Pancreas (tissue), 10 donors: ENCODE measurements at places on chromosomes 3 and 15. TPM values are rescaled to one million over a fixed set of nuclear protein-coding genes. Genes with fewer than 3 reads are reported as not detected.

GRCh38 chr3:117355566-117355965, 646.0 kb downstream of the TUSC7 start:
- no peaks in the 10 kb centered on the region for H3K36me3 ChIP-seq
- H3K4me3 ChIP-seq, result no peak overlapping the region
- no peaks in the 10 kb centered on the region for H3K4me1 ChIP-seq
- DNase-seq, result no peak
- H3K27ac ChIP-seq, result no peak overlapping the region
- no peaks in the 10 kb centered on the region for H3K27me3 ChIP-seq

GRCh38 chr3:102025606-102026270, 176.4 kb downstream of the NFKBIZ start:
- no peak overlapping the region for H3K4me3 ChIP-seq
- H3K4me1 ChIP-seq, result no peaks in the 10 kb centered on the region
- no peaks in the 10 kb centered on the region for H3K27me3 ChIP-seq
- H3K36me3 ChIP-seq, result no peaks in the 10 kb centered on the region

GRCh38 chr15:39202641-39203040, 378.2 kb upstream of the THBS1 start:
- H3K4me3 ChIP-seq, result no peak overlapping the region
- DNase-seq, result no peak
- H3K27ac ChIP-seq, result no peak overlapping the region
- no peaks in the 10 kb centered on the region for H3K27me3 ChIP-seq

- H3K36me3 ChIP-seq, result no peaks in the 10 kb centered on the region
- H3K27ac ChIP-seq, result no peak overlapping the region
- no peak for DNase-seq
- H3K4me3 ChIP-seq, result no peak overlapping the region
- H3K27me3 ChIP-seq, result no peaks in the 10 kb centered on the region
- no peaks in the 10 kb centered on the region for H3K4me1 ChIP-seq
Measured at GRCh38 chr15:93428150-93428549, 339.1 kb upstream of the RGMA start.

DNA sequence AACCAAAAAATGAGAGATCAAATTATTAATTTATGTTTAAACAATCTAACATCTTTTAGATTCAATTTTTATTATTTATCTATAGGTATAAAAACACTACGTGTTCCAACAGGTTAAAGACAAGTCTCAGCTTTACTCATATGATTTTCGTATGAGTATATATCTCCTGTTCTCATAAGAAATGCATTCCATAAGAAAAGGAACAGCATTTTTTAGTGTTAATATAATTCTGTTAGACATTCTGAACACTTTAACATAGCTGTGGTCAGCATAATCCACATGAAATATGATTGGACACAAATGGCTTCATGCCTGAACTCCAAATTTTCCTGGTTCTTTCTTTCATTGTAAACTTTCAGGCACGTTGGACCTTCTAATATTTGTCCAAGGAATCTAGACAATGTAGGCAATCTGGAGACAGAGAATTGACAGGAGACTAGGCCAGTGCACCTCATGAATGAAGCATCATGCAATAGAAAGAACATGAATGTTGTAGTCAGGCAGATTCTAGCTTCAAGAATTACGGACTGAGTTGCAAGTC, 1122.0 kb upstream of the ALCAM start:
- H3K4me3 ChIP-seq, result no peak overlapping the region
- no peak for DNase-seq
- H3K27ac ChIP-seq, result no peak overlapping the region
- no peaks in the 10 kb centered on the region for H3K4me1 ChIP-seq

DNA sequence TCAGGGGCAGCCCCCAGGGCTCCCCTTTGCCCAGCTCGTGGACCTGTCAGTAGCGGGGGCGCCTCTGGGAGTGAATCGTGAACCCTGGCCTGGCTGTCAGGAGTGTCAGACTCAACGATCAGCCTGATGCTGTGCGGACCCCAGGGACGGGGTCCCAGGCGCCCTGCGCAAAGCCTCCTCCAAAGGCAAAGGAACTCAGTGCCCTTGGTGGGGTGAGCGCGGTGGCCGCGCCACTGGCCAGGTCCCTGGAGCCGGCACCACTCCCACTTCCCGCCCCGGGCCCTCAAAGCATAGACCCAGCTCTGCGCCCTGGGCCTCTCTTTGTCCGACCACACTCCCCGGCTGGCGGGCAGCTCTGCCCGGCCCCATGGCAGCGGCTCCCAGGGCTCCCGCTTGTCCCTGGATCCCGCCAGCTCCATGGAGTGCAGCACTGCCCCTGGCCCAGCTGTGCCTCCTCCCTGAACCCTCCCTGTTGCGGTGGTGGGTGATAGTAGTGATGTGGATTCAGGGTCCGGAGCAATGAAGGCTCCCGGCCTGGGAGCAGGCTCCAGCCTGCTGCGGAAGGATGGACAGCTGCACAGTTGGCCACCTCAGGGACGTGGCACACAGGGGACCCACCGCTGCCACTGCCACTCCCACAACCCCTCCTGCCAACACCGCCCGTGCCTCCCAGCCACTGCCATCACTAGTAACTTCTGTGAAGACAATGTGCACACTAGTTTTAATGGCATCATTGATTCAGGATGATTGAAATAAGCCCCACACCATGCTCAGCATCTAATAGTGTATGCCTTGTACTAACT, 263.8 kb downstream of the ZBBX start:
- no peaks in the 10 kb centered on the region for H3K4me1 ChIP-seq
- no peaks in the 10 kb centered on the region for H3K36me3 ChIP-seq
- H3K4me3 ChIP-seq, result no peak overlapping the region
- H3K27ac ChIP-seq, result no peak overlapping the region
- no peak for DNase-seq

DNA sequence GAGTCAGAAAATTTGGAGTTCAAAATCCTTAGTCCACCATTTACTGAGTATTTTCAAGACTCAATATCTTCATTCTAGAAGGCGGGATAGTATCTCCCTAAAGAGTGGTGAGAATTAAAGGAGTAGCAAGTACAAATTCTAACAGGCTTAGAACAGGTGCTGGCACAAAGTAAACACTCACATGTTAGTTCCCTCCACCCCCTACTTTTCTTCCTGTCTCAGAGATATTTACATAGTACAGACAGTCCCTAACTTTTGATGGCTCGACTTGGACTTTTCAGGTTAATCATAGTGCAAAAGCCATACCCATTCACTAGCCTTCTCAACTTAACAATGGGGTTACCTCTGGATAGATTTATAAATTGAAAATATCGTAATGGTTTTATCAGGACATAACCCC, 476.2 kb upstream of the RASGRP1 start:
- H3K4me1 ChIP-seq, result peaks cover 11% of the 10 kb centered on the region
- H3K27me3 ChIP-seq, result no peaks in the 10 kb centered on the region
- no peak overlapping the region for H3K27ac ChIP-seq
- no peak for DNase-seq
- H3K4me3 ChIP-seq, result no peak overlapping the region
- no peaks in the 10 kb centered on the region for H3K36me3 ChIP-seq

DNA sequence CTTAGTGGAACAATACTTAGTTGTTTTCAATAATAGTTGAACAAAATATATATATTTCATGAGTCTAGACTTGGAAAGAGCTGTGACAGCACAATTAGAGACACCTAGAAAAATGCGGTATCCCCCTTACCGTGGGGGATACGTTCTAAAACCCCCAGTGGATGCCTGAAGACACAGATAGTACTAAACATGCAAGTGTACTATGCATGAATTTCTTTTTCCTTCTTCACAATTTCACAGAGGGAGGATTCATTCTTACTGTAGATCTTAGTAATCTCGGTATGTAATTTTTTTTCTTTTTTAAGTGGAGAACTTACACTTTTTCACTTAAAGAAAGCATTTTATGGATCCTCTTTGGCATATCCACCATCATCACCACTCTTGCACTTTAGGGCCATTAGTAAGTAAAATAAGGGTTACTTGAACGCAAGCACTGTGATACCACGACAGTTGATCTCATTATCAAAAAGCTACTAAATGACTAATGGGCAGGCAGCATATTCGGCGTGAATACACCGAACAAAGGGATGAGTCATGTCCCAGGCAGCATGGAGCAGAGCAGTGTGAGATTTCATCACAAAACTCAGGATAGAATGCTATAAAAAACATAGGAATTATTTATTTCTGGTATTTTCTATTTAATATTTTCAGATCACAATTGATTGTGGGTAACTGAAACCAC, 72.3 kb upstream of the ZNF280D start:
- H3K36me3 ChIP-seq, result no peaks in the 10 kb centered on the region
- DNase-seq, result no peak
- no peak overlapping the region for H3K27ac ChIP-seq
- H3K4me3 ChIP-seq, result no peak overlapping the region
- no peaks in the 10 kb centered on the region for H3K4me1 ChIP-seq

- no peak within 1 kb of the TSS for H3K4me3 ChIP-seq
- no peaks in the 10 kb centered on the region for H3K4me1 ChIP-seq
- DNase-seq, result no peak
- no peaks in the 10 kb centered on the region for H3K36me3 ChIP-seq
- no peaks in the 10 kb centered on the region for H3K27me3 ChIP-seq
- H3K27ac ChIP-seq, result no peak within 1 kb of the TSS
Measured at GRCh38 chr3:48222616-48223513, at the start of gene CAMP. Gene CAMP (plus strand): TSS chr3:48223495. CDS start chr3:48223512, 17 bp downstream.

DNA sequence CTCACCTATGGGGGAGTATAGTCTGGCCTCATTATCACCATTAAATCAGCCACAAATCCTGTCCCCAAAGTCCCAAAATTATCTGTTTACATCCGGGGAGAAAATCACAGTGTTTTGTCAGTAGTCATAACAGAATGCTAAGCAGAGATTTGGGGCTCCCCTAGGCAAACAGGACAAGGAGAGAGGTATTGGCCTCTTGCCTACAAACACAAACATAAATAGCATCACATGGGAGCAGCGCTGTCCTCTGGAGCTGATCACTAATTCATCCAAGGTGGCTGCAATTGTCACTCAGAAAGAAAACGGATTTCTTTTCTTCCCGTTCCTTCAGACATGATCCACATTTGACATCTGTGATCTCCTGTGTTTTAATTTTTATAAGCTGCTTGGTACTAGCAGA, 1028.1 kb downstream of the NTRK3 start:
- peaks cover 3% of the 10 kb centered on the region for H3K27me3 ChIP-seq
- H3K4me1 ChIP-seq, result no peaks in the 10 kb centered on the region
- no peak for DNase-seq
- H3K4me3 ChIP-seq, result no peak overlapping the region

DNA sequence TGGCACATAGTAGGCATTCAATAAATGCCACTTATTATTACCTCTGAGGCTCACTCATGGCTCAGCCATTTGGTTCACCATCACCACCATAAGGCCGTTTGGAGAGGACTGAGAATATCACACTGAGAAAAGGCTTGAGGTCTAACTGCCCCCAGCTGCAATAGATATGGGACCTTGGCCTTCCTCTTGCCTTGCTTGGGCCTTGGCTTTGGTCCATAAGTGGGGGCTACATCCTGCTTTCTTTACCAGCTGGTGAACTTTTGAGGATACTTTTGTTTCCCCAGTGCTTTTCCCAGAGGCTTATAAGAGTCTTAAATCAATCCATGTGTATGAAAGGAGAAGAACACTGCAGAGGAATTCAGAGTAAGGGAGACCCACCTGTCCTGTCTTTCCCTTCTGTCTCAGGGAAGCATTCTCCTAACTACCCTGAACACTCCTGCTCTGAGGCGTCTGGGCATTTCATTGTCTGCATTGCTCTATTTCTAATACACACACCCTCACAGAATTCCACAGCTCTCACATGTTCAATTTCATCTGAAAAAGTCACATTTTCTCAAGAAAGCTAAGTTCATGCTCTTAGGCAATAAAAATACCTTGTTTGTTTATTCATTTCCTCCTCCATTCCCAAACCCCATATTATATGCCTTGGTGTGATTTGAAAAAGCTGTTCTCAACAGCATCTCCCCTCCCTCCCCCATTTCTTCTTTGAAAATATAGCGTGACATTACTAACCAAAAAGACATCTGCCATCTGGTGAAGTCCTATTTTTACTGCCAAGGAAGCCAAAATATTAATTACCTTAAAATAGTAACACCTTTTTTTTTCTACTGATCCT, 22.5 kb upstream of the KCNMB2 start:
- no peak for DNase-seq
- H3K36me3 ChIP-seq, result no peaks in the 10 kb centered on the region
- no peak overlapping the region for H3K27ac ChIP-seq
- no peak overlapping the region for H3K4me3 ChIP-seq
- H3K27me3 ChIP-seq, result no peaks in the 10 kb centered on the region

- peaks cover 8% of the 10 kb centered on the region for H3K4me1 ChIP-seq
- H3K27me3 ChIP-seq, result no peaks in the 10 kb centered on the region
- H3K4me3 ChIP-seq, result no peak overlapping the region
- H3K27ac ChIP-seq, result no peak overlapping the region
- H3K36me3 ChIP-seq, result no peaks in the 10 kb centered on the region
Measured at GRCh38 chr3:38021196-38021595, 8.2 kb downstream of the PLCD1 start.

EPHA3 gene
- 0.76 TPM for total RNA-seq

LNP1 gene
- 1.5 TPM for total RNA-seq

GOLGA6A gene
- not detected for total RNA-seq

CD96 gene
- total RNA-seq, result 0.14 TPM

SI gene
- not detected for total RNA-seq

CCDC80 gene
- 6.8 TPM for total RNA-seq

AGBL1 gene
- 0.06 TPM for total RNA-seq

ZNF620 gene
- 1.9 TPM for total RNA-seq

CIDEC gene
- total RNA-seq, result 0.16 TPM

SLC51B gene
- total RNA-seq, result not detected
